ENCODE measurements at places on chromosomes 13 and 19. TPM values are rescaled to one million over a fixed set of nuclear protein-coding genes. Genes with fewer than 3 reads are reported as not detected.

The CEACAM18 gene
- total RNA-seq = not detected

The PTGIR gene
- 207 TPM for total RNA-seq

The STAP2 gene
- not detected for total RNA-seq

GRCh38 chr19:16369664-16370576, 45.3 kb downstream of the KLF2 start:
- no peak for DNase-seq

GRCh38 chr13:103772576-103772975, 706.4 kb upstream of the SLC10A2 start:
- DNase-seq = no peak
